Endothelial cell (in vitro differentiated cells): ENCODE measurements at places on chromosomes 2 and 18.

- no peak overlapping the region for H3K27ac ChIP-seq
- H3K4me3 ChIP-seq: no peak overlapping the region
- H3K27me3 ChIP-seq: no peaks in the 10 kb centered on the region
- H3K36me3 ChIP-seq: no peaks in the 10 kb centered on the region
- no peak for DNase-seq
Measured at GRCh38 chr18:72973841-72974240, 106.1 kb upstream of the NETO1 start.

DNA sequence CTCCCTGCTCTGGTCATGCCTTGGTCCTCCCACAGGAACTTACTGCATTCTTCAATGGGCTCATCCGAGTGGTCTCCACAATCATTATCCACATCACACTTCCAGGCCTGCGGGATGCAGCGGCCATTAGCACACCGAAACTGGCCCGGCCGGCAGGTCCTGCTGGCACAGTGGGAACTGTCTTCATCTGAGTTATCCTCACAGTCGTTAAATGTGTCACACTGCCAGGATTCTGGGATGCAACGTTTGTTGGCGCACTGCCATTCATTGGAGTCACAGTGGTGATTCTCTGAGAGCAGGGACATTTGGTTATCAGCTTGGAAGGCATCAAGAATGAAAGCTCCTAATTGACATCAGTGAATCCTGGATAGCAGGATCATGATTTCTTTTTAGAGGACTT, 104.5 kb downstream of the DHRS9 start:
- H3K27me3 ChIP-seq: no peaks in the 10 kb centered on the region
- H3K4me1 ChIP-seq: no peaks in the 10 kb centered on the region
- DNase-seq: no peak

DNA sequence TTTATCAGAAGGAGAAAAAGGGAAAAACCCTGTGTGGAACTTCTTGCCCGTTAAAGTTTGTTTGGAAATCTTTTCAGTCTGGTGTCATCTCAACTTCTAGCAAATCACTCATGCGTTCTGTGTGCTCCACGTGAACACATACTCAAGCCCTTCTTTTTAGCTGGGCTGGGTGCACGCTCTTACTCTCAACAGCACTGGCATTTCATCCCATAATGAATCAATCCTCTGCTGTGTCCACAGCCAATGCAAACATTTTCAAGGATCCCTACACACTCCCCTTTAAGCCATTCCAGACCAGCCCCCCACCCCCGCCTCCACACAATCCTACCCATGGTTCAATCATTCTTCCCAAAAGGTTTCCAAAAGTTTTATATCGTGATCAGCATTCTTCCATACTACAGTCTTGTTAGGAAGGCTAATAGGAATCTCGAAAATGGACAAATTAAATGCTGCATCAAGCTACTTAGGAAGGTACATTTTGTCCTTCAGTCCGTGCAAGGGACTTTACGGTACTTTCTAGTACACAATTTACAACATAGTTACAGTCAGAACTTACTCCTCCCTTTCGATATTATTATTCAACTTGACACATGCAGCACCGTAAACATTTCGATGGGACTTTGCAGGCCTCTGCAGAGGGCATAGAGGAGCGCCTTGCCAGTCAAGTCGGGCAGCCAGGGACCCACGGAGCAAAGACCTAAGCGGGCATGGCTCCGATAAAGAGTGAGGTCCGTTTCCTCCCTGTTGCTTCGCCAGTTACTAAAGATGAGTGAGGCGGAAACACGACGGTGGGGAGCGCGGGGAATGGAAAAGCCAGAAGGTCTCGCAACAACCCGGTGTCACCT, 1.4 kb downstream of the PTGR3 start:
- H3K4me1 ChIP-seq: peaks cover 45% of the 10 kb centered on the region
- peaks cover 29% of the 10 kb centered on the region for H3K27me3 ChIP-seq
- peak; percentile 13 for DNase-seq

- no peak overlapping the region for H3K27ac ChIP-seq
- H3K4me1 ChIP-seq: peaks cover 2% of the 10 kb centered on the region
- H3K36me3 ChIP-seq: no peaks in the 10 kb centered on the region
Measured at GRCh38 chr2:234469251-234469845, 27.5 kb downstream of the ARL4C start.

DNA sequence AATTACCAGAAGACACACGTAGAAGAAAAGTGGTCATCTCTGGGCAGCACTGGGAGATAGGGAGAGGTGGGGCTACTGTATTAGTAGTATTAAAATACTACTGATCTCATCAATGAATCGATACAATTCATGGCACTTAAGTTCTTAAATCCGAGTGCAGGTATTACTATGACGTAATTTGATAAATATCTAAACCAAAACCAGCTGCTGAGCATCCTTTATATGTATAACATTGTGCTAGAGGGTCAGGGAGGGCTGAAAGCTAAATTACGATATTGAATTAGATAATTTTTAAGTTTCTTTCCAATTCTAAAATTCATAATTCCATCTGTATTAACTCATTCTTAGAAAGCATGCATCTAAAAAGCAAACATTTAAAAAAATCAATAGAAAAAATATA, 25.3 kb downstream of the DARS1 start:
- no peak for DNase-seq
- H3K4me1 ChIP-seq: peaks cover 31% of the 10 kb centered on the region
- H3K27ac ChIP-seq: peak overlapping the region; percentile 99
- H3K36me3 ChIP-seq: peaks cover 4% of the 10 kb centered on the region
